ENCODE measurements at places on chromosomes 2 and 18.
A peak's percentile ranks its signal among the peaks of the same experiment; 100 is the strongest.

DNA sequence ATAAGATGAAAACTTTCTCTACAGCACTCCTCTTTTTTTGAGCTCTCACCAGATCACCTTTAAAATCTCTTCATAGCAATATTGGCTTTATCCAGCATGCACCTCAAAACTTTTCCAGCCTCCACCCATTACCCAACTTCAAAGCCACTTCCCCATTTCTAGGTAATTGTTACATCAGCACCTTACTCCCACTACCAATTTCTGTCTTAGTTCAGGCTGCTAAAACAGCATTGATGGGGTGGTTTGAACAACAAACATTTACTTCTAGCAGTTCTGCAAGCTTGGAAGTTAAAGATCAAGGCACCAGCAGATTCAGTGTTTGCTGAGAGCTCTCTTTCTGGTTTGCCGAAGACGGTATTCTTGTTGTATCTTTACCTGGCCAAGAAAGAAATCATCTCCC lies 114.0 kb upstream of the SLC39A10 start:
- DNase-seq = no peak

GRCh38 chr2:69572641-69573040 lies 70.9 kb downstream of the AAK1 start:
- DNase-seq = peak; percentile 81

- no peak for DNase-seq
Observed at GRCh38 chr2:1226766-1227165, 186.5 kb upstream of the TPO start.

DNA sequence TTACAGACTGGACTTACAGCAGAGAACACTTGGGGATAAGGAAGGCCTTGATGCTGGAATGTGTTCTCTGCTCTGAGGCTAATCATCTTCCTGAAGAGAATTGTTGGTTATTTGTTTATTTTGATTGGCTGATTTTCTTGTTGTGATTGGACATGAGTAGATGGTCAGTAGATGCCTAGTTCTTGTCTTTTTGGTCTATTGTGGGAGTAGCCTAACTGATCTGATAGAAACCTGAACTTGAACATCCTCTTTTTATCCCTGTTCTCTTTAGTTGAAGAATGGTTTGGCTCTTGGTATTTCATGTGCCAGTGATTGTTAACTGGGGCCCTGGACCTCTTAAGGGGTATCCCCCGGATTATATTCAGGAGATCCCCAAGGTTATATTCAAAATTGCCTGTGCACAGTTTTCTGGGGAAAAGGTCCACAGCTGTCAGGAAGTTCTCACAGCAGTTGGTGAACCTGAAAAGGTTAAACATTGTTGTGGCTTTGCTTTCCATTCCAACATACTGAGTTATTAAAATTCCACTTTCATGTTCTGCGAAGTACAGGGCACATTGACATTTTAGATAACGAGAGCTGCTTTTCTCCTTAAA lies 13.6 kb downstream of the TWSG1 start:
- DNase-seq = peak; percentile 81

GRCh38 chr18:43661570-43661969 lies 384.3 kb upstream of the SYT4 start:
- DNase-seq = peak; percentile 84

DNA sequence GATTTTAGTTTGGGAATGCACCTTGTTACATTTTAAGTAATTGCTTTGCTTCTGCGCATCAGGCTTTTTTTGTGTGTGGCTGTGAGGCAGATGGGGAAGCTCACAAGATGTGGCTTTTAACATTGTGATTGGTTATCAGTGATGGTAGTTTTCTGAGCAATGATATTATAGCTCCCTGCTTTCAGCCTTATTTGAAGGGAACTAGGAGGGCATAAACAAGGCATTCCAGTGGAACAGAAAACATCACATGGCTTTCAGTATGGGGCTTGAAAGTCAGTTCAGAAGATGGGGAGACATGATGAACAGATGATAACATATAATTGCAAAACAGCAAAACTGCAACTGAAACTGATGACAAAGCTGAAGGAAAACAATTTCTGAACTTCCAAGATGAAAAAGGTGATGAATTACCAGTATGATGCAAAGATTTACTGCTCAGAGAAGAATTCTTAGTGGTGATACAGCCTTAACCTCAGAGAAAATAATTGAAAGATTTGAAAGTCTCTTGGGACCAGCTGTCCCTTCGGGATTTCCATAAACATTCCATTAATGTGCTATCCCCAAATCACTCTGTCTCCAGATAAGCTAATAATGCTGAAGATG lies 439.7 kb downstream of the RND3 start:
- no peak for DNase-seq

DNA sequence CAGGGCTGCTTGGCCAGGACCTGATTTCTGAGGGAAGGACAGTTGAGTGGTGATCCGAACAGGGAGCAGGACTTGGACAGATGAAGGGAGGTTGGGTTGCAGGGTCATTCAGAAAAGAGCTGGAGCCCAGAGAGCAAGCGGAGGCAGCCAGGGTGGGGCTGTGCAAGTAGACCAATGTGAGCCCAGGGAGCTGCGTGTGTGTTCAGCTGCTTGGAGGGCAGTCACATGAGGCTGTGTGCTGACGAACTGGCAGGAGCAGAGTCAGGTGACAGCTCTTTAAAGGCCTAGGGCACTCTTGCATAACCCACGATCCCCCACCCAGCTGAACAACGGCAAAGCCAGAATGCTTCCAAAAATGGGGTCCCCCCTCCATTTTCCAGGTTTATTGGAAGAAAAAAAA lies 4.6 kb upstream of the MLPH start:
- peak; percentile 88 for DNase-seq

DNA sequence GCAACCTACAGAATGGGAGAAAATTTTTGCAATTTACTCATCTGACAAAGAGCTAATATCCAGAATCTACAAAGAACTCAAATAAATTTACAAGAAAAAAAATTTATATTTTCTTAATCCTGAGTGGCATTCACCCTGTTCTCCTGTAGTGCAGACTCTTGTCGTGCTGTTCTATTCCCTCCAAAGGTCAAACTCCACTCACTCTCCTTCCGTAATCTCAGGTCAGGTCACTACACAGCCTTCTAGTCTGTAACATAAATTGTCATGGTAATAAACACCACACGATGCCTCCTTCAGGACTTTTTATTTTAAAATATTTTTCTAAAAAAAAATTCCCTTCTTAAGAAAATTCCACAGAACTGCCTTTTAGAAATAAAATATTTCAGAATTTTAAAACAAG lies 417.9 kb upstream of the GCFC2 start:
- no peak for DNase-seq

- DNase-seq = no peak
Observed at GRCh38 chr2:222404151-222404905, 20.0 kb upstream of the SGPP2 start.

DNA sequence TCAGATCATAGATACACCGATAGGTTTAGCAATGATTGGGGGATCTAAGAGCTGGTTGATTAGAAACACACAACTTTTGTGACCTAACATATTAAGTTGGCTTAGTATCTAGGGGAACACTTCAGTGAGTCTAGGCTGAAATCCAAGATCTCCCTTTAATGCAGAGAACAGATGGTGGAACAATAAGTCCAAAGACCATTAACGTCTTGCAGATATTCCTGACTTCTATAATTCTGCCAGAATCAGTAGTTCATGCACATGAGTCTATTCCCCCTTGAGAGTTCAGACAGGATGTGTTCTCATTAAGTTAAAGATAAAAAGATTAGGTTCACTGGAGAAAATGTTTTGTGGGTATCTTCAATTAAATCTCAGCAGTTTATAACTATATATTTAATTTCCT lies 506.5 kb downstream of the TSN start:
- no peak for DNase-seq

All from renal cortical epithelial cell (primary cell).